ENCODE measurements at places on chromosomes 1 and 21.

GRCh38 chr1:28480308-28480707 is 25.5 kb upstream of the RCC1 start:
- no peak for DNase-seq

DNA sequence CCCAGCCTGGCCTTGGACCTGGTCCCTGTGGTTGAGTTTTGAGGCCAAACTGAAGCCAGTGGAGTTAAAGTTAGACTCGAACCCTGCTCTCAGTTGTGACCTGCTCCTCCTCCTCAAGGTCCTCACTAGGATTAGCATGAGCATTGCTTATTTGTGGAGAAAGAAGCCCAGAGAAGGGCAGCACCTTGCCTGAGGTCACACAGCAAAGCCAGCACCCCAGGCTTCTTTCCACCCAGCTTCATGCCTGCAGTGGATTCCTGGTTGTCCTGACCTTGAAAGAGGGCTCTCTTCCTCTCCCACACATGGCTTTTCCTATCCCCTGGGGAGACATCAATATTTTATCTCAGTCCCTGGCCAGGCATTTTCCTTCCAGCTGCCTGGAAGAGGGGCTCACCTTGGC is 2.8 kb downstream of the LDLRAP1 start:
- no peak for DNase-seq

DNA sequence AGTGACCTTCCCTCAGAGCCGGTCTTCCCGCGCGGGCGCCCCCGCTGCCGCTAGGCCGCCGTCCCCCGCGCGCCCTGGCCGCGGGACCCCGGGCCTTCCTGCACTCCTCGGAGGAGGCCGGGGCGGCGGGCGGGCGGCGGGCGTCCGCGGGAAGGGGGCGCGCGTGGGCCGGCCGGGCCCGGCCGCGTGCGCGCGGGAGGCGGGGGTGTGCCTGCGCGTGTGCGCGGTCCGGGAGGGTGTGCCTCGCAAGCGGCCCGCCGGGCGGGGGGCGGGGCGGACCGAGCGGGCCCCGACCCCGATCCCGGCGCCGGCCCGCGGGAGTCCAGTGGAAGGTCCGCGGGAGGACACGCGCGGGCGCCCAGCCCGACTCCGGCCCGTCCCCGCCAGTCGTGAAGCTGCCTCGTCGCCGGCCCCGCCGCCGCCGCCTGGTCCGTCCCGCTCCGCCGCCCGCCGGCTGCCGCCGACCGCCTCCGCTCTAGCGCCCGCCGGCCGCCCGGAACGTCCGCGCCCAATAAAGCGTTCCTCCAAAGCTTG is 438 bp downstream of the MRPS6 start:
- DNase-seq, result no peak

- DNase-seq, result no peak
These were observed 2.1 kb upstream of the KIF21B start for GRCh38 chr1:201025571-201026002.

GRCh38 chr1:62823556-62823955 is 39.6 kb downstream of the ATG4C start:
- no peak for DNase-seq

GRCh38 chr1:207918011-207918410 is 7.1 kb upstream of the CD34 start:
- no peak for DNase-seq

GRCh38 chr21:46414965-46415275 is 43.8 kb upstream of the DIP2A start:
- no peak for DNase-seq

DNA sequence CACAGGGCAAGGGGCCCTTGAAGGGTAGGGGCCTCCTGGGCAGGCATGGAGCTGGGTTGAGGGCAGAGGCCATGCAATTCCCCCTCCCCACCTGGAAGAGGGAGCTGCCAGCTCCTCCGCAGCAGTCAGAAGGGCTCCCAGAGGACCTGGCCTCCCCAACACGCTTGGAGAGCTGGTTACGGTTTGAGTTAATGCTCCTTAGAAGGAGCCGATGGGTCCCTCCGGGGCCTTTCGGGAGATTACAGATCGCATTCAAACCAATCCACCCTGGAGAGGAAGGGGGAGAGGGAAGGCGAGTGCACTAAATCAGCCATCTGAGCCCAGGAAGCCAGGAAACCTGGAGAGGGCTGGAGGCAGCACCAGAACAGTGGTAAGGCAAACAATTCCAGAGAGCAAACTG is 106.3 kb upstream of the CSF3R start:
- no peak for DNase-seq

DNA sequence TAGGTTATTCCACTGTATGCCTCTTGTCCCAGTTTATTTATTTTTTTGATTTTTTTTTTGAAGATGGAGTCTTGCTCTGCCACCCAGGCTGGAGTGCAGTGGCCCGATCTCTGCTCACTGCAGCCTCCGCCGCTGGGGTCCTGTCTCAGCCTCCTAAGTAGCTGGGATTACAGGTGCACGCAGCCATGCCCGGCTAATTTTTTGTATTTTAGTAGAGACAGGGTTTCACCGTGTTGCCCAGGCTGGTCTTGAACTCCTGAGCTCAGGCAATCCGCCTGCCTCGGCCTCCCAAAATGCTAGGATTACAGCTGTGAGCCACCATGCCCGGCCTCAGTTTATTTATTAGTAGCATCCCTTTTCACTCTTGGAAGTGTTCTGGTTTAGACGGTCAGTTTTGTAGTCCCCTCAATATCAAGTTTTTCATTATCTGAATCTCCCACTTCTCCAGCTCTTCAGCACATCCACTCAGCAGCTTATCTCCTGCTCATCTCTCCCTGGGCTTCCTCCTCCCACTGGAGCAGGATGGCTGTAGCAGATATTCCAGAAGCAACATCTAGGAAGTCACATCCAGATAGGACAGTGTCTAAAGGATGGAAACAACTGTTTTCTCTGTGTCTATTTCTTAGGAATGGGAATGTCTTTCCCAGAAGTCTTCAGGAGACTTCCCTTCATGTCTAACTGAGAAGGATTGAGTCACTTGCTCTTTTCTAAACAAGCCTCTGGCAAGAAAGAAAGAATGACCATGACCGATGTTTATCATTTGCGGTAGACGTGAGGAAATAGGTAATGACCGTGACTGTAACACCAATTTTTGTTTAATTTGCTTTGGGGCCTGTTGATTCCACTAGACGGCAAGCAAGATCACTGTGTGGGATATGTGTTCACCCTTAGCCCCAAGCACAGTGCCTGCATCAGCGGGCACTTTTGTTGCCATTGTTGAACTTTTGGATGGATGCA is 14.4 kb downstream of the CCDC190 start:
- no peak for DNase-seq

- no peak for DNase-seq
These were observed 2.8 kb downstream of the DYRK1A start for GRCh38 chr21:37369307-37369854.

GRCh38 chr21:17929510-17929909 is 110.4 kb upstream of the C21orf91 start:
- DNase-seq, result no peak

- no peak for DNase-seq
These were observed 16.5 kb downstream of the RGL1 start for GRCh38 chr1:183821309-183821888.

DNA sequence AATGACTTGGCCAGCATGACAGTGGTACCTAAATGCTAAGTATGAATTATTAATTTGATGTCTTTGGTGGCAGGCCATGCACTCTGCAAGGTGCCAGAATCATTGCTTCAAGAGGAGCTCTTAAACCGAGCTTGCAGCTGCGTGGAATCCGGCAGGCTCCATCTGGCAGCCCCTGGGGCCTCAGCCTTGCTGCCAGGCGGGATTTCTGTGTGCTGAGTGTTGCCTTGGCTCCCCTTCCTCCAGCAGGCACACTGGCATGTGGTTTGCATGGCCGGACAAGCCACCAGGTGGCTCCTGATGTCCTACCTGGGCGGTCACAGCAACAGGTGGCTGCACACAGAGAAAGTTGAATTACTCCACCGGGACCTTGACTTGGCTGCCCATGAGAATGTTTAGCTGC is 155.4 kb downstream of the URB2 start:
- DNase-seq, result no peak

DNA sequence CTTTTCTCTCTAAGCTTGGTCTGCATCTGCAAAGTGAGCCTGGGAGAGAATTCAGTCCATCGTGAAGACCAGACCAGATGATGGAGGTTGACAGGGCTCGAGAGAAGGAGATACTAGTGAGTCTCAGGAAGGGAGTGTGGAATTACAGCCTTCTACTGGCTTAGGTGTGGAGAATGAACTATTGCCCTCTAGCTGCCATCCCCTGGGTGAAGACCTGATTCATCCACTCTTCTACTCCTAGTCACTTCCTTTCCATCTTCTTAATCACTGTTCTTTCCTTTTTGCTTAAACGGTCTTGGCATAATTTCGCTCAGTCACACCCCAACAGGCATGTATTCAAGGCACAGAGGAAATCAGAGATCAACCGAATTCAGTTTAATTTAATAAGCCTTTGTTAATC is 34.0 kb upstream of the HSD17B7 start:
- no peak for DNase-seq

DNA sequence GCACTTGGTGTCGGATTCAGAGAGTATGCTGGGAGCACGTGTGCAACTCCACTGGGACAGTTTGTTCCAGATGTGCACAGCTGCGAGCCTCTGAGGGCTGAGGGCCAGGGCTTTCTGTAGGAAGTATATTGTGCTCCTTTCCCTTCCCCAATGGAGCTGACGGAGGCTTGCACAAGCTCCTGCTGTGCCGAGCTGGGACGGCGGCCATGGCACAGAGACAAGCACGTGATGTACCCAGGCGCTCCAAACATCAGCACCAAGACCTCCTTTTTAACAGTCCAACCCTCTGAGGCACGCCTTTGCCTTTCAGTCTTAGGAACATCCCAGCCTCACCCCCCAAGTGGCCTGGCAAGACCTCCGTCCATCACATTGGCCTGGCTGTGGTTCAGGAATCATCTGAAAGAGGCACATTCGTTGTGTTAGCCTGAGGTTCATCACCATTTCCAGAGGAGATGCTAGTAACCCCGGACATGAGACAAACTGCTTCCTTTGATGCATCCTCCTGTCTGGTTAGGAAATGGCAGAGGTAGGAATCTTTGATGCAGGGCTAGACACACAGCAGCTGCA is 339.2 kb upstream of the KAZN start:
- DNase-seq, result no peak

DNA sequence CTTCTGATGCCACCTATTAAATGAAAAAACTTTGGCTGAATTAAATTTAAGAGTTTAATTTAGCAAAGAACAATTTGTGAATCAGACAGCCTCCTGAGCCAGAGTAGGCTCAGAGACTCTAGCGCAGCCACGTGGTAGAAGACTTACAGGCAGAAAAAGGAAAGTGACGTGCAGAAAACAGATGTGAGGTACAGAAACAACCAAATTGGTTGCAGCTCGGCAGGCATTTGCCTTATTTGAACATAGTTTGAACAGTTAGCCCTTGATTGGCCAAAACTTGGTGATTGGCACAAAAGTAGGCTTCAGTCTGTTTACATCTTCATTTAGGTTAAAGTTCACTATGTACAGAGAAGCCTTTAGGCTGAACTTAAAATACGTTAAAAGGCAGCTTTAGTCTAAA is 22.9 kb downstream of the TCP10L start:
- no peak for DNase-seq

GRCh38 chr1:197595304-197595904 is 179.9 kb downstream of the DENND1B start:
- no peak for DNase-seq

DNA sequence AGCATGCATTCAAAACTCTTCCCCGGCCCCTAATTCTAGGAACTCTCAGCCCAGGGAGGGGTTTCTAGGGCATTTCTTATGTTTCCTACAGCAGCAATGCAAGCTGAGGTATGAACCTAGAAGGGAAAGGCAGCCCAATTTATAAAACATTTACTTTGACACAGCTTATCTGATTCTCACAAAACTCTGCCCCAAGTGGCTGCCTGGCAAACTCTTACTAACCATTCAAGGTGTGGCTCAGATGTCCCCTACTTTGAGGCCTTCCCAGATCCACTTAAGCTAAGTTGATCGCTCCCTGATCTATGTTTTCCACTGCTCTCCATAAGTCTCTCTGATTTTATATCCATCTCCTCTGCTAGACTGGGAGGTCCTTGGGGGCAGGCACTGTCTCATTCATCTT is 35.4 kb downstream of the AK2 start:
- DNase-seq, result no peak

GRCh38 chr21:45001134-45002095 is 61.6 kb downstream of the SLX9 start:
- no peak for DNase-seq

GRCh38 chr1:103162360-103162759 is 54.0 kb upstream of the COL11A1 start:
- DNase-seq, result no peak

DNA sequence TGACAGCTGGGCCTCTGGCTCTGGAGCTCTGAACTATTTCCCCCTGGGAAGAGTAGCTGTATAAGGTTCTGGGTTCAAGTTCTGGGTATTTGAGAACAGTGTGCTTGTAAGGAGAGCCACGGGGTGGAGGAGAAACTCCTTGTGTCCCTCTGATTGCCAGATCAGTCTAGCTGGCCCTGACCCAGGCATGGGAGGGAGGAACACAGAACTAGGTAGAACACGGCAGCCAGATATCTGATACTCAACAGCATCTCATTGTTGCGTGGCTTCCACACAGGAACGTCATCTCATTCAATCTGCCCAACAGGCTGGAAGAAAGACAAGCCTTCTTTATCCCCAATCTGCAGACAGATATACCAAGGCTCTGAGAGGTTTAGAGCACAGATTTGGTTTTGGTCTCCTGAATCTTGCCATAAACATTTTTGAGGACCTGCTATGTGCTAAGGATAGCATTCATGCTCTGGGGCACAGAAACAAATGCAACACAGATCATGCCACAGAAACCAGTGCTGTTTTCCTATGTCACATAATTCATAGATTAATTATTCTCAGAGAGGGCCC is 83.8 kb downstream of the PLXNA2 start:
- DNase-seq, result no peak

GRCh38 chr1:12078938-12079861 is 16.1 kb downstream of the TNFRSF8 start:
- no peak for DNase-seq

- no peak for DNase-seq
These were observed 330.9 kb downstream of the CHRM3 start for GRCh38 chr1:239717097-239717917.

DNA sequence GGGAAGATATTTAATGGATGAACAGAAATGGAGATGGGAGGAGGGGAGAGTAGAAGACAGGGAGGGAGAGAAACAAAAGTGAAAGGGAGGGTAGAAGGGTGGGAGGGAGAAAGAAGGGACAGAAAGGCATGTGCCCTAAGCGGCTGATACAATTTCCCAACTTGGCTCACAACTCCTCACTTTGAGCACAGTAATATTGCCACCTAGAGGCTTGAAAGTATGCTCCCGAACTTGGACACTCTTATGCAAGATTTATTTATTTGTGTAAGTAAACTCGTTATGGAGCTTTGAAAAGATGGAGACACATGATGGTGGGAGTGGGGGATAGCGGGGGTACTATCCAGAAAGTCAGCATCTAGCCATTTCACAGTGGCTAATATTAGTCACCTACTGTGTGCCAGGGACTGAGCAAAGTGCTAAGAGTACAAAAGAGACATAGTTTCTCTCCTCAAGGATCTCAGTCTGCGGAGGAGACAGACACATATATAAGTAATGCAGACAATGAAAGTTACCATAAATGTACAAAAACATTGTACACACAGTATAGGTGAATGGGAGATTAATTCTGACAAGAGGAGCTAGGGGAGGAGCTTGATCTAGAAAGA is 189.7 kb downstream of the SEC16B start:
- no peak for DNase-seq
